ENCODE measurements at places on chromosomes 11 and 22.

- no peak for DNase-seq
Measured at GRCh38 chr11:120302001-120302805, 22.9 kb upstream of the TLCD5 start.

- DNase-seq = no peak
Measured at GRCh38 chr22:24985826-24986214, 33.3 kb downstream of the KIAA1671 start.

GRCh38 chr11:73931039-73931645, 19.7 kb upstream of the DNAJB13 start:
- peak; percentile 40 for DNase-seq

- no peak for DNase-seq
Measured at GRCh38 chr11:68999093-68999747, 13.8 kb downstream of the MRGPRF start.

DNA sequence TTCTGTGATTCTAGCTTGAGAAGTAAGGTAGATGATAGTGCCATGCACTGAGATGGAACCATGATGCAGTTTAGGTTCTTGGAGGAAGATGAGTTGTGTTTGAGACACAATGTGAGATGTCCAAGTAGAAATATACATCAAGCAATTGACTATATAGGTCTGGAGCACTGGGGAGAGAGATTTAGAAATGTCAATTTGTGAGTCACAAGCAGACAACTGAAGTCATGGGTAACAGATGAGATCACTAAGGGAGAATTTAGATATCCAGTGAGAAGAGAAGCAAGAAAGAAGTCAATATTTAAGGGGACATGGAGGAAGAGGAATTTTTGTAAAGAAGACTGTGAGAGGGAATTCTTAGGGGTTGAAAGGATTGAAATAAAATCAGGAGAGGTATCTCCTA, 65.1 kb upstream of the RRAS2 start:
- no peak for DNase-seq

GRCh38 chr11:8041576-8041975, 39.4 kb upstream of the TUB start:
- DNase-seq = no peak

DNA sequence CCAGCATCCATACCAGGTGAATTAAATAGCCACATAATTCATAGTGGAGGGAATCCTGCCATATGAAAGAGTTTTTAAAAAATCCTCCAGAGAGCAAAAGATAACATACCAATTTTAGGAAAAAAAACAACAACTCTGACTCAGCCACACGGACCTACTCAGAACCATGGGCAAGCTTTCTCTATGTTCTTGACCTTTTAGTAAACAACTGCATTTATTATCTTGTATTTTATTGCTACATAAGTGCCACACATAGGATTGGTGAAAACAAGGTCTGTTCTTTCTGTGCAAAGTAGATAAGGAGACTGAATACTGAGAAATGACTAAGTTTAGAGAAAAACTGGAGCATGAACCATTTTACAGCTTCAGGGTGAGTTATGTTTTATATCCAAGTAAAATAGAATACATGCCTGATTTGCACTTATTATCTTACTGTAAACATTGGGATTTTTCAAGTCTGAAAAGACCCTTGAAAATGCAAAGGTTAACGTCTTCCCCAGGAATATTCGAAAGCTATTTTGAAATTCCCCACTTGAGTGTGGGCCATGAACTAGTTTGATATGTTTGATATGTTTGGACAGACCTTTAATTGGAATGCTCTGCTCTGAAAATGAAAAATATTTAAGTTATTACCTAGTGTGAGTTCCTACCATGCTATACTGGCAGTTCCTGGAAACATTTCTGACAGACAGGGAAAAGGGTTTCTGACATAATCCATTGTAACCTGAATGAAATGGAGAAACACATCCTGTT, 89.5 kb upstream of the DDI1 start:
- DNase-seq = no peak

GRCh38 chr22:30362651-30363281, 6.0 kb downstream of the CCDC157 start:
- DNase-seq = no peak

GRCh38 chr11:24312464-24313238, 184.2 kb upstream of the LUZP2 start:
- DNase-seq = no peak

- no peak for DNase-seq
Measured at GRCh38 chr11:95088946-95089619, 563 bp upstream of the ENDOD1 start.

DNA sequence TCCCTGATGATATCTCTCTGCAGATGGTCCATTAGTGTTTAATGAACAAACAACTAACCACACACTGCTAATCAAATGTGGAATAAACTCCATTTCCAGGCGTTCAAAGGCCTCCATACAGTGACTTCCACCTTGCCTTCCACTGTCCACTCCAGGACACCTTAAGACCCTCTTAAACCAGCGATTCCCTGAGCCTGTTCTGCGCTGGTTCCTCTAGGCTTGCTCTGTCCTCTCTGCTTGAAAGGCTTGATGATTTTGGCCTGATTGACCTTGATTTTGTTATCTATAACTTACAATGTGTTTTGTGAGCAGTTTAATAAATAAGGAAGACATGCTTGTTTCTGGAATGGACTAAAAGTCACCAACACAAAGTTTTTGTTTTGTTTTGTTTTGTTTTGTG, 12.0 kb downstream of the OVCH2 start:
- no peak for DNase-seq

DNA sequence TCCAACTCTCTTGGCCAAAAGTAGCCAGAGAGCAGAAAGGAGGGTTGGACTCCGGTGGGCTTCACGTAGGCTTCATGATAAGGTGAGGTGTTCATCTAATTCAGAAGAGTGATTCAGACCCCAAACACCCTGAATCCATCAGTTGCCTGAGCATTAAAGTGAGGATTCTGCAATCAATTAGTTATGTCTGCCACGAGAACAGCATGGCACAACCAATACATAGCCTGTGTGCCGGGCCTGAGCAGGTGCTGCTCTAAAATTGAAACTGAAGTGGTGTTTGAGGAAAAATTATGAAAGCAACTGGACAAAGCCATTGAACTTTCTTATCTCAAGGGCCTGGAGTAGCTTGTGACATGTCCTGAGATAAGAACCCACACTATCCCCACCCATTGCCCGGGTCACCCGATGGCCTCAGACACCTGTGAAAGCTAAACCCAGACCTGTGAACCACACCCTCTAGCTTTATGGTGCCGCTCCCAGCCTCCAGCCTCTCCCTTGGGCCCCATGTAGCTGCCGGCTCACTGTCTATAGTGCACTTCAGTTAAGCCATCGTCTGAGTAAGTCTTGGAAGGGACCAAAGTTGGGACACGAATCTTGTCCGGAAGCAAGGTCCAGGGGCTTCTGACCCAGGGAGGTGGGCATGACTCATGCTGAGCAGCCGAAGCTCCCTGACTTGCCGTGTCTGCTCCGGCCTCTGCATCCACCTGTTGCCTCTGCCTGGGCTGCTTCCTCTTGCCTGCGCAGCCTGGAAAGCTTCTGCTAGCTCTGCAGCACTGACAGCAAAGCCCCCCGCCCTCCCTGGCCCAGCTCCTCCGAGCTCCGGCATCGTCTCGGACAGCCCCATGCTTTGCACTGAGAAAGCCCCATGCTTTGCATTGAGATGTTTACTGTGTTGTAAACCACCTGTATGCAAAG, 5.7 kb upstream of the MYEOV start:
- DNase-seq = no peak

- DNase-seq = no peak
Measured at GRCh38 chr22:37187891-37188761, at the start of gene C1QTNF6. TSS of gene C1QTNF6 (minus strand) at chr22:37188247. CDS start at chr22:37188213, 34 bp downstream.

- DNase-seq = no peak
Measured at GRCh38 chr22:19422440-19423301, 8.9 kb downstream of the HIRA start.

- DNase-seq = no peak
Measured at GRCh38 chr11:112718483-112718882, 242.7 kb upstream of the NCAM1 start.

DNA sequence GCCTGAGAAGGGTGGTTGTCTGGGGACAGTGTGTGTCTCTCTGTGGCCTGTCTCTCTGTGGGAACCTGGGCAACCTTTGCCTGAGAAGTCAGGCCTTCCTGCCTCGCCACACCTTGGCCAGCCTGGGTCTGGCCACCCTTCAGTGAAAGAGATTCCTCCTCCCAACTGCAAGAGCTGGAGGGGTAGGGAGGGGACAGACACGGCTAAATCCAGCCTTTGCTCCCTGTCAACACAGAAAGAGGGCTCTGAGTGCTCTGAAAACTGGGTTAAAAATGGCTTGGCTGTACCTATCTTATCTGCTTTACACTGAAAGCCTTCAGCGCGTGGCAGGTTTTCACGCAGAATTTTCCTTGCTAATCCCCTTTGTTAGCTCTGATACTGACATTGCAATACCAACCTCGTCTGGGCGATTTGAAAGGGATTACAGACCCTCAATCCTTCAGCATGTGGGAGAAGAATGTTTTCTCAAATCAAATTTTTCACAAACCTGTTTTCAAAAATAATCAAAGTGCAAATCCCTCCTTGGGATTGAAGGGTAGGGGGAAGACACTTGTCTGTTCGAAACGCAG, 163.7 kb downstream of the DSCAML1 start:
- DNase-seq = no peak

GRCh38 chr22:23781065-23781464, 5.7 kb upstream of the SMARCB1 start:
- no peak for DNase-seq

DNA sequence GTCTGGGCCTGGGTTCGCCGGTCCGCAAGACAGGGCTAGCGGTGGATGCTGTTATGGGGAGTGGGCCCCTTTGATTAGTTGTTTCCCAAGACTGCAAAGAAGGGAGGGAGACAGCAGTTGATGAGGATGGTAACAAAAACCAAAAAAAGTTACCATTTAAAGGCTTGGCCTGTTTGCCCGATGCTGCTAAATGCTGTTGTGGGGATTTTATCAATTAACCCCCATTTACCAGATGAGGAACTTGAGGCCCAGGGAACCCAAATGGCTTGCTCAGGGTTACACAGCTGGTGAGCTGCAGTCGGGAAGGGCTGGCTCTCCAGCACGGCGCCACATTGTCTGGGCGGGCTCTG, 3.4 kb downstream of the TRPT1 start:
- no peak for DNase-seq

DNA sequence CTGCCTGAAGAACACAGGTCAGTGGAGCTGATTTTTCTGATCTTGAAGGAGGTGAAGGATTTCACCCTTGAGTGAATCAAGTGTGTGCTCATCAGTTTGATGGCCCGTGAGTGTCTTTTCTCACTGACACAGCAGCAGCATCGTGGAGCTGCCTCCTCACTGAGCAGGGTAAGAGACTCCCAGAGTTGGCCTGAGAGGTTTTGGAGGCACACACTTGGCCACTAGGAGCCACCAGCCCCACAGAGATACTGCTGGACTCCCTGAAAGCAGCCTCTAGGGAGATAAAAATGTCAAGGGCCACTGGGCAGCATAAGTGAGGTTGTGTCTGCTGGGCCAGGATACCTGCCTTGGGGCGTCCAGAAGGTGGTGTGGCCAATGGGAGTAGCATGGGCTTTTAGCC, 245.4 kb downstream of the GRIK4 start:
- no peak for DNase-seq

DNA sequence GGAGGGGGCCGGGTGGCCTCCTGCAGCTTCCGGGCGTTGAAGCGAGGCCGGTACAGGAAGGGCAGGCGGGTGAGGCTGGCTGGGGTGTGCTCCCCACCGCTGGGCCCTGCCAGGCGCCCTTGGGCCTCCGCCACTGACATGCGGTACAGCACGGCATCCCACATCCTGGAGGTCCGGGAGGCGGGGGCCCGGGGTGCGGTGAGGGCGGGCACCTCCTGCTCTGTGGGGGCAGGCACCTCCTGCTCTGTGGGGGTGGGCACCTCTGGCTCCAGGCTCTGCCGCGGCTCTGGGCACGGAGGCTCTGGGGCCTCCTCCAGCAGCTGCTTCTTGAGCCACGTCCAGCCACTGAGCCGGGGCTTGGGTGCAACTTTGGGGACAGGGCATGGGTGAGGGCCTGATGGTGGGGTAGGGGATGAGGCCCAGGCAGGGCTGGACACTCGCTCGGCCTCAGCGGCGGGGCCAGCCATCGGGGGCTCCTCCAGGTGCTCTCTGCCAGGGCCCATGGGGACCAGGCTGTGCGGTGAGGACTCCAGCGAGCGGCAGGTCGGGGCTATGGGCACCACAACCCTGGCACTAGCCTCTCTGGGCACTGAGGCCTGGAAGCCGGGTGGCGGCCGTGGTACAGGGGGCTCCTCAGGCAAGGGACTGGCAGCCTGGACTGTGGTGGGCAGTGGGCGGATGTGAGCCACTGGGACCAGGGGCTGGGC, 2.3 kb downstream of the PRR33 start:
- DNase-seq = no peak

DNA sequence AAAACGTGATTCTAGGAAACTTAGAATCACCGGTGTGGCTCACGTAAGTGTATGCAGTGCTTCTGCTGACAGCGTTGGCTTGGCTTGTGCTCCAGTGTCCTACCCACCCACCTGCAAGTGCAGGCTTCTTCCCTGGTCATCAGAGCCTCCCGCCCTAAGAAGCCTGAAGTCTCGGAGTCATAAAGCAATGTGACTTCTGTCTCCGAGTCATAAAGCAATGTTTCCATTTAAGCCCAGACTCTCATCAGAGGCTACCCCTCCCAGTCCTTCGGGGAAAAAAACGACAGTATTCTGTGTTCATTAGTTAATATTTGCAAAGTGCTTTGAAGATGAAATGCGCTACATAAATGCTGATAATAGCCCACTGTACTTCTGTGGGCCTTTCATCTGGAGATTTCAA, 293.8 kb downstream of the OPCML start:
- no peak for DNase-seq

GRCh38 chr22:42372976-42373375, 59.2 kb downstream of the NFAM1 start:
- DNase-seq = no peak

- no peak for DNase-seq
Measured at GRCh38 chr22:21606775-21607174, 23.0 kb downstream of the YDJC start.

DNA sequence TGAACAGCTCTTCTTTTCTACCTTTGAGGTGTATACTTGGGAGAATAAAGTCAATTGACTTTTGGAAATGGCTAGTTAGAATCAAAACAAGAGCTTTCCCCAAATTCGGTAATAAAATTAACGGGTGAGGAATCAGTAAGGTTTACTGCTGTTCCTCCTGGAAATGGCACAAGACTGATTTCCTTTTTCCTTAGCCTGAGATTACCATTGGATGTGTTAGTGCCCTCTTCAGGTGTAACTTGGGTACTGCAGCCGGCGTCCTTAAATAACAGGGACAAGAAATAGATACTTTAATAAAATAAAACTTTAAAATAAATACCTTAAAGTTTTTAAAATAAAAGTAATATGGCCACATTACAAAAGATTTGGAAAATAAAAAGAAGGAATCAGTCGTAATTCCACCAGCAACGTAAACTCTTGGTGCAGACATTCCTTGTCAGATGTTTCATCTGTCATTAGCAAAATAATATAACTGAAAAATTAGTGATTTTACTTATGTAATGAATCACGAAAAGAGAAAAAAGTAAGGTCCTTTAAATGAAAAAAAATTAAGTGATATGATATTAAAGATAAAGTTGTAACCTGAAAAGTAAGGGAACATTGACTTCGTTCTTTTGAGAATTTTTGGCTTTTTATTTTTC, 29.7 kb downstream of the ZFTA start:
- peak; percentile 40 for DNase-seq
